Left lung (tissue), 14 donors: ENCODE measurements at places on chromosomes 4 and X. TPM values are rescaled to one million over a fixed set of nuclear protein-coding genes. Genes with fewer than 3 reads are reported as not detected.

Gene NUDT10
- 0.34 TPM for total RNA-seq

DNA sequence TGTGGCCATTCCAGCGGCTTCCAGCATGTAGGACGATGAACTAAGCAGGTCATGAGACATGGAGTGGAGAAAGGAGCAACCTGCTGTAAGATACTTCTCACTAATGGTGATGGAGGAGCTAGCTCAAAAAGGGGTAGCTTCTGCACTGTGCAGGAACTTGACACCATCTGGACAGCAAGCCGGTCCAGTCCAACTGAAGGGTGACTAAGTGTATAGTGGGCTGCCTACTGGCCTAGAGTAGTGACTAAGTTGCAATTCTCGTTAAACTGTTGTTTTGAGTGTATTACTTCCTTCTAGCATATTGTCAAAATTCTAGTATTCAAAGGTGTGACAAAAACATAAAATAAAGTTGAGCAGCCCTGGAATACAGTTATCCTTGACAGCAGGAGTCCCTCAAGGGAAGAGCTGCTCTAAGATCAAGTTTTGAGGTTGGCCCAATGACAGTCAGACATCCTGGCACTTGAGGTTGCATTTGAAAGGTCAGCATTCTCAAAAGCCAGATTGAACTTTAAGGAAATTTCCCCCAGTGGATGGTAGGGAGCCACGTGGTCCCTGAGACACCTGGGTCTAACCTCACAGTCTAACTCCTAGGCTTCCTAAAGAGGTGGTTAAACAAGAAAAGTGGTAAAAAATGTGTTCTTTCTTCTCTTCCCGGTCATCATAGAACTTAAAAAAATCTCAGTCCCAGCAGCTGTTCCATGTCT is 8.0 kb downstream of the CETN2 start:
- no peaks in the 10 kb centered on the region for H3K36me3 ChIP-seq
- no peaks in the 10 kb centered on the region for H3K4me1 ChIP-seq
- H3K27ac ChIP-seq: no peak overlapping the region
- H3K27me3 ChIP-seq: no peaks in the 10 kb centered on the region
- no peak for DNase-seq

- H3K4me1 ChIP-seq: no peaks in the 10 kb centered on the region
- H3K36me3 ChIP-seq: no peaks in the 10 kb centered on the region
- H3K4me3 ChIP-seq: no peak overlapping the region
Observed at GRCh38 chrX:68090266-68090665, 343.0 kb downstream of the OPHN1 start.

DNA sequence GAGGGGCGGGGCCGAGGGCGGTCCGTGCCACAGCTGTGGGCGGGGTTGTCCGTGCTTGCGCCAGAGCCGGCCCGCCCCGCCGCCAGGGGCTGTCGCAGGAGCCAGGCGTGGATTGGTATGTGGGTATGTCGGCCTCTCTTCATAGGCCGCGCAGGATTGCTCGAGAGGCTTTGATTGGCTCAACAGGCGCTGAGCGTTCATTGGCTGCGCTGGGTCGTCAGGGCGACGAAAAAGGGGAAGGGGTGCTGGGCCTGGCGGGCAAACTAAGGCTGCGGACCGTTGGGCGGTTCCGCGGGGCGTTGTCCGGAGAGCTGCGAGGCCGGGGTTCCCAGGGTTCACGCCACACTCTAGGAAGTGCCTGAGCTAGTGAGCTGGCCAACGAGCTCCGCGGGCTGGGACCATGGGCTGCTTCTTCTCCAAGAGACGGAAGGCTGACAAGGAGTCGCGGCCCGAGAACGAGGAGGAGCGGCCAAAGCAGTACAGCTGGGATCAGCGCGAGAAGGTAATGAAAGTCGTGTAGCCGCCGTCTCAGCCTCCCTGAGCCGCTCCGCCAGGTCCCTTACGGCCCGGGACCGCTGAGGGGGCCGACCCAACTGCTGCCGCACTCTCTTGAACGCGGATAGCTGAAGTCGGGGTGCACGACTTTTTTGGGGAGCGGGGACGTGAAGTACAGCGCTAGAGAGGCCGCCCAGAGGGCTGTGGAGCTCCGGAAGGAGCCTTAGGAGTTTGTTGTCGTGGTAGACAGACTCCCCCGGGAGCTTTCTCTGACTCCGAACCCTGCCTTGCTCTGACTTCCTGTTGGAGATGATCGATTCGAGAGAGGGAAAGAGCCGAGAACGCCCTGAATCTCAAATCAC is at the start of gene RP2:
RP2 (plus strand) TSS at position 343 of the 857 bp plus-strand sequence; CDS start at position 401, 58 bp downstream.
- peak; percentile 81 for DNase-seq
- H3K27ac ChIP-seq: peak within 1 kb of the TSS; percentile 97
- H3K4me1 ChIP-seq: peaks cover 33% of the 10 kb centered on the region
- no peaks in the 10 kb centered on the region for H3K36me3 ChIP-seq
- H3K4me3 ChIP-seq: peak within 1 kb of the TSS; percentile 37

DNA sequence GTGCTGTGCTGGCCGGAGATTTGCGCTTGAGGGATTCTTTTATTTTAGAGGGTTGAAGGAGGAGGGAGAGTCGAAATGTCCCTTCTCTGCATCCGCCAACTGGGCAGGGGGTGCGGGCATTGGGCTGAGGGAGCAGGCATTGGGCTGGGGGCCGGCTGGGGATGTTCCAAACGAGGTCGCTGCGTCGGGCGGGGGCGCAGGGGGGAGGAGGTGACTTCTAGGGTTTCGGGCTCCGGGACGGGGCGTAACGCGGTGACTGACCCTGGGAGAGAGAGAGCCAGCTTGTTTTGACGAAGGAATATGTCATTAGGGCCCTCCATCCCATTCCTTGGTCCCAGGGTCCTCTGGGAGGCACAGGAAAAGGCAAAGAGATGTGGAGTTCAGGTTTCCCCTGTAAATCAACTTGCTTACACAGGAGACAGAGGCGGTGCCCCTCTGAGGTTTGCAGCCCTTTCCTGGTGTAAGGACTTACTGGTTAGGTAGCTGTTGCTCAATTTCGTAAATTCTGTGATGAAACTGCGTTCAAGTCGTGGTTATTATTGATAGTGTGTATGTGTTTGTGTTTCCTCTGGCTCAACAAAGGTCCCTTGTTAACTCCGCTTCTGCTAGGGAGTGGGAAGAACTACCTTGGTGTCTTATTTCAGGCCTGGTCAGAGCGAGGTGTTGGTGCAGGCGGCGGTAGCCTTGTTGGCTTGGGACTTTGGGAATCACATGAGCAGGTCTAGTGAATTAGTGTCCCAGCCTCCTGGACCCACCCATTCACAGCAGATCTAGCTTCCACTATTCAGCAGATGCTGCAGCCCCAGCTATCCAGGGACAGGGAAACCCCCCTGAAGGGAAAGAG is 716 bp downstream of the FHIP1A start:
- peak overlapping the region; percentile 46 for H3K4me3 ChIP-seq
- peak overlapping the region; percentile 81 for H3K27ac ChIP-seq
- H3K36me3 ChIP-seq: no peaks in the 10 kb centered on the region
- peak; percentile 38 for DNase-seq
- no peaks in the 10 kb centered on the region for H3K27me3 ChIP-seq

- H3K27ac ChIP-seq: peak overlapping the region; percentile 95
- peak overlapping the region; percentile 66 for H3K4me3 ChIP-seq
- H3K4me1 ChIP-seq: peaks cover 28% of the 10 kb centered on the region
- DNase-seq: no peak
- no peaks in the 10 kb centered on the region for H3K36me3 ChIP-seq
Observed at GRCh38 chr4:55949482-55949802, 697 bp downstream of the CEP135 start.
